Regular cardiac myocyte (primary cell): ENCODE measurements at places on chromosomes 7 and 10. TPM values are rescaled to one million over a fixed set of nuclear protein-coding genes. Genes with fewer than 3 reads are reported as not detected.

FFAR4 gene
- total RNA-seq, result not detected in 2 replicates

HIBADH gene
- 62.7 and 78.6 TPM in 2 replicates for total RNA-seq

GRM3 gene
- not detected in 2 replicates for total RNA-seq

GBX1 gene
- total RNA-seq, result not detected in 2 replicates

BTBD16 gene
- total RNA-seq, result under 0.01 TPM in 1 of 2 replicates, not detected in the other

VAX1 gene
- total RNA-seq, result not detected in 2 replicates

PON1 gene
- total RNA-seq, result not detected in 2 replicates

THSD7A gene
- 0.56 and 0.58 TPM in 2 replicates for total RNA-seq

EPO gene
- total RNA-seq, result not detected in 2 replicates

TRIL gene
- 0.19 and 0.56 TPM in 2 replicates for total RNA-seq

ADAMTS14 gene
- 1.9 and 4.2 TPM in 2 replicates for total RNA-seq

CHRM2 gene
- under 0.01 TPM in 2 replicates for total RNA-seq

SLC39A12 gene
- not detected in 2 replicates for total RNA-seq

CYP3A7 gene
- total RNA-seq, result not detected in 2 replicates

MMP21 gene
- 0.28 TPM in 1 of 2 replicates, not detected in the other for total RNA-seq

LEP gene
- total RNA-seq, result 8.2 TPM in 1 of 2 replicates, not detected in the other

NET1 gene
- 22.6 and 38.3 TPM in 2 replicates for total RNA-seq

HABP2 gene
- total RNA-seq, result under 0.01 and 0.19 TPM in 2 replicates

GIMAP8 gene
- total RNA-seq, result 0.19 and 0.28 TPM in 2 replicates

TAS2R41 gene
- total RNA-seq, result not detected in 2 replicates

ASB10 gene
- not detected in 2 replicates for total RNA-seq

SLC18A3 gene
- total RNA-seq, result under 0.01 TPM in 1 of 2 replicates, not detected in the other

NODAL gene
- not detected in 2 replicates for total RNA-seq

WDFY4 gene
- total RNA-seq, result not detected in 2 replicates

RBP3 gene
- not detected in 2 replicates for total RNA-seq

SEM1 gene
- 14.7 and 52.3 TPM in 2 replicates for total RNA-seq

PTPRN2 gene
- total RNA-seq, result 0.77 and 1.7 TPM in 2 replicates

HOXA10 gene
- total RNA-seq, result not detected in 2 replicates

GHRHR gene
- total RNA-seq, result not detected in 2 replicates

PDK4 gene
- 0.58 and 6.5 TPM in 2 replicates for total RNA-seq

TFEC gene
- 0.28 TPM in 1 of 2 replicates, not detected in the other for total RNA-seq

BTAF1 gene
- total RNA-seq, result 43.5 and 60.9 TPM in 2 replicates

FOXI2 gene
- not detected in 2 replicates for total RNA-seq

WDR86 gene
- 0.56 TPM in 1 of 2 replicates, not detected in the other for total RNA-seq

PAPOLB gene
- 0.19 and 0.28 TPM in 2 replicates for total RNA-seq

SAP25 gene
- not detected in 2 replicates for total RNA-seq

POLR1F gene
- total RNA-seq, result 15.2 and 22.0 TPM in 2 replicates

CD36 gene
- 406 and 4,004 TPM in 2 replicates for total RNA-seq

TMEM196 gene
- total RNA-seq, result under 0.01 TPM in 1 of 2 replicates, not detected in the other
